ENCODE measurements at places on chromosomes 12 and 14.
A peak's percentile ranks its signal among the peaks of the same experiment; 100 is the strongest.

DNA sequence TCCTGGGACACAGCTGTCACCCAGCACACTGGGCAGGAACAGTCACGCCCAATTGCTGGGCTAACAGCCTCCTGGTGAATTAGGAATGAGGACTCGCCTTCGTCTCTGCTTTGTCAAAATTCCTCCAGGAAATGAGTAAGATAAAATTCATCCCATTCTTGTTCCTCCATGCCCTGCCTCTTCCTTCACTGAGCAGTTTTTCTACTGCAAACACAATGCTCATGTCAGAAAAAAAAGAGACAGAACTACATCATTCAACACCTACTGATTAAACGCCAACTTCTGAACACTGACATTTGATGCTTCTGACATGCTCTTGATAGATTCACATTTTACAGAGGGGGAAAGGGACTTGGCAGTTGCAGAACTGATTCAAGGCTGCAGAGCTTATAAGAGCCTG is 37.5 kb upstream of the DTX1 start:
- no peak for DNase-seq

GRCh38 chr12:12266389-12266872 is 413 bp downstream of the LRP6 start:
- no peak for DNase-seq

DNA sequence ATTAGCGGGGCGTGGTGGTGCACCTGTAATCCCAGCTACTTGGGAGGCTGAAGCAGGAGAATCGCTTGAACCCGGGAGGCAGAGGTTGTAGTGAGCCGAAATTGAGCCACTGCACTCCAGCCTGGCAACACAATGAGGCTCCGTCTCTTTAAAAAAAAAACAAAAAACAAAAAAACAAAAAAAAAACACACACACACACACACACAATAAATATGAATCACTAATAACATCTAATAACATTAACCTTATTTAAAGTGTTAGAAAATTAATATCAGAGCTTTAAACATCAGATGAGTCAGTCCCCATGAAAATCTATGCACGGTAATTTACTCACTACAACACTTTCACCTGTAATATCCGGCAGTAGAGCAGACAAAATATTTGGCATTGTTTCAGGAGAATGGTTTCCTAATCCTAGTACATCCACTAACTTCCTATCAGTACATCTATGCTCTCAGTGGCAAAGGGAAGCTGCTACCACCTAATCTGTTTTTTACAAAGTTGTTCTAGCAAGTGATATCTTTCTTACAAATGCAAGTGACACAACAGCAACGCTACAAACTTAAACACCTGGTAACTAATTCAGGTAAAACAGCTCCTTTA is 36.2 kb downstream of the MED13L start:
- no peak for DNase-seq

- no peak for DNase-seq
These were observed 23.7 kb downstream of the LGMN start for GRCh38 chr14:92724516-92725340.

DNA sequence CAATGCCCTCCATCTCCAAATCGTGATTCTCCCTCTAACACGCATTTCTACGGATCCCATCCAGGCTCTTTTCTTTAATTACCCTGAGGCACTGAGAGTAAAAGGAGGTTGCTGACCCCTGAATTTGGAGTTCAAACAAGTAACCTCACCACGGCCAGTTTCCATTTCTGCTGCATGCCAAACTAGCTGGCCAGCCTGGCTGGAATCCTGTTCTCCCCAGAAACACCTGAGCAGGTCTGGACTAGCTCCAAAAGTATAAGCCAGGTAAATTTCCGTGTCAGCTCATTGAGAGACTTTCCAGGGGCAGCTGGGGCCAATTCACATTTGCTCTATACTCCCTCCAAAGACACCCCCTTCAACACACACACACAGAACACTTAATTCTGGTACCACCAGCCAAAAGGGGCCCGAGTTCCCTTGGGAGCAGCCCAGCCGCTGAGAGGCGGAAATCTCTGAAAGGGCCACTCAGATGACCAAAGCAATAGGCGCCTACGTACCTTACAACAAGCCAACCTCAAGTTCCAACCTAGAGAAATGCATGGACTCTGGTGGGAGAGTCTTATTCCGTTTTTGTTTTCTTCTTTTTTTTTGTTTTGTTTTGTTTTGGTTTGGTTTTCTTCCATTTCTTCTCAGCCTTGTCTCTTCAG is 131.4 kb downstream of the NDUFA12 start:
- no peak for DNase-seq

DNA sequence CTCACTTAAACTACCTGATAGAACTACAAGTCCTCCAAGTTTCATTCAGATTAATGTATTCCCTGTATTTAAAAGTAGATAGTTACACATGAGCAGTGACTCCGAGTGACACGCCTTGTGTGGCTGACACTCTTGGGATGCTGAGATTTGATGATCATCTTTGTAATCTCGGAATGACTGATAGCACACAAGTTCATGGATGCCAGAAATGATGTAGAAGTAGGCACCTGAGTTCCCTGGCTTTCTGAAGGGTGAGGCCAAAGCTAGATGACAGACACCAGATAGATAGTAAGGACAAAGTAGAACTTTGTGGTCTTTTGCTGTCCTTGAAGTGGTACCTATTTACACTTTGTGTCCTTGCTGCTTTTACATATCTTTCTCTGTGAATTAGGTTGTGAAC is 491.2 kb downstream of the PCNX1 start:
- no peak for DNase-seq

GRCh38 chr12:112340230-112340629 is 42.0 kb downstream of the HECTD4 start:
- DNase-seq: no peak

GRCh38 chr12:753611-754472 is 1.5 kb downstream of the WNK1 start:
- peak; percentile 23 for DNase-seq

DNA sequence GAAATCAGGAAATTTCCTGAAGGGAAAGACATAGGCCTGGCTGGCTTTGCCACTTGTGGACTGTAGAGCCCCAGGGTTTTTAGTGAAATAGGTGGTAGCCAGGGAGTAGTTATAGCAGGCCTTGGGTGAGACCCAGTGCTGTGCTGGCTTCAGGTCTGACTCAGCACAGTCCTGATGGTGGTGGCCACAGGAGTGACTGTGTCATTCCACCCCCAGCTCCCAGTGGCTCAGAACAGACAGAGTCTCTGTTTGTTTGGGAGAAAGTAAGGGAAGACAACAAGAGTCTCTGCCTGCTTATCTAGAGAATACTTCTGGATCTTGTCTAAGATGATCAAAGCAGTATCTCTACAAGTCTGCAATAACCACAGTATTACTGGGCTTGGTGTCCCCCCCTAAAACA is 27.5 kb upstream of the OR6J1 start:
- DNase-seq: no peak

DNA sequence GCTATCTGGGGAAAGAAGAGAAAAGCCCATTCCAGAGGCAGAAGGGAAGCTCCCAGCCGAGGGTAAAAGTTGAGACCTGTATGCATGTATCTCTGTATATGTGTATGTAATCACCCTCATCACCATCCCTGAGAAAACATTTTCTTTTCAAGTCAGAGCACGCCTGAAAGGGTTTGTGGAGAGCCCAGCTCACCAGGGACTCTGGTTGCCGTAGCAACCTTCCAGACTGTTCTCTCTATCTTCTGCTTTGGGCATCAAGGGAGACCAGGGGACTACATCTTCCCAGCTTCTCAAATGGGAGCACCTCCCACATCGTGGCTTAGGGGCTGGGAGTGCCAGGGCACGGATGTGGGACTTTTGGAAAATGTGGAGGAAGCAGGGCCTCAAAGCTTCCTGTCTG is 93.5 kb downstream of the GALNT8 start:
- DNase-seq: no peak

GRCh38 chr12:102479099-102479885 is 1.1 kb downstream of the IGF1 start:
- no peak for DNase-seq

GRCh38 chr12:106285982-106286381 is 16.6 kb upstream of the TCP11L2 start:
- DNase-seq: no peak

- no peak for DNase-seq
These were observed 105.8 kb upstream of the TBX3 start for GRCh38 chr12:114789821-114790220.

DNA sequence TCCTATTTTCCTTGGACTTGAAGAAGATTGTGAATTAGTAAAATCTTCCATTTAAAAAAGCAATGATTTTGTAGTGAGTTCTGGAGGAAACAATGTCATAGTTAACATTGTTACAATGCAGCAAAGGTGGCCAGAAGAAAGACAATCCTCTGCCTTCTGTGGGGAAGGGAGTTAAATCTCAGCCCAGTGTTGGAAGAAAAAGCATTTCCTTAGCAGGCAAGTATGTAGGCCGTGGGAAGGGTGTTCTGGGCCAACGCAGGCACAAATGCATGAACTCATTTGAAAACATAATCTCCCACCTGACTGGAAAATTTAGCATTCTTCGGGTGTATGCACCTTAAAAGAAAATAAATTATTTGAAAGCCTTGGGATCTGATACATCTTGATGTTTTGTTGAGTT is 258.6 kb downstream of the ADAMTS20 start:
- no peak for DNase-seq

DNA sequence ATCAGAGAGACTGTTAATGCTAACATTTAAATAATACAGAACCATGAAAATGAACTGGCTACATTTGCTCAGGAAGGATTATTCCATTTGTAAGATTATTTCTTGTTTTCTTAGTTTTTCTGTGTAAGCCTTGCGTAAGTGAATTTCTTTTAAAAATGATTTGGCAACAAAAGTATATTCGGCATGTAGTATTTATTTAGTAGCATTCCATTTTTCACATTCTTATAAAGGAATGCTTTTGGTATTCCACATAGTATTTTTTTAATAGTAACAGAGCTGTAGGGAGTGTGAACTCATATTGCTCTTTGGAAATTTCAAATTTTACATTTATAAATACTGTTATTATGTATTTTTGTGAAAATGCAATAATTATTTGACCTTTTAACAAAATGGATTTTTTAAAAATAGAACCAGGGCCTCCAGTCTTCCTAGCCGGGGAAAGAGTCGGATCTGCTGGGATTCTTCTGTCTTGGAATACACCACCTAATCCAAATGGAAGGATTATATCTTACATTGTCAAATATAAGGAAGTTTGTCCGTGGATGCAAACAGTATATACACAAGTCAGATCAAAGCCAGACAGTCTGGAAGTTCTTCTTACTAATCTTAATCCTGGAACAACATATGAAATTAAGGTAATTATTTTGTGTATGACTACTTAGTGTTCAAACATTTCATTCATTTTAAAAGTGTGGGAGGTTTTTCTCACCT is 1.2 kb downstream of the PTPRQ start:
- no peak for DNase-seq

- no peak for DNase-seq
These were observed 55.8 kb downstream of the TNFAIP2 start for GRCh38 chr14:103179094-103179493.

GRCh38 chr12:127118251-127118650 is 1148.7 kb upstream of the TMEM132C start:
- DNase-seq: no peak

DNA sequence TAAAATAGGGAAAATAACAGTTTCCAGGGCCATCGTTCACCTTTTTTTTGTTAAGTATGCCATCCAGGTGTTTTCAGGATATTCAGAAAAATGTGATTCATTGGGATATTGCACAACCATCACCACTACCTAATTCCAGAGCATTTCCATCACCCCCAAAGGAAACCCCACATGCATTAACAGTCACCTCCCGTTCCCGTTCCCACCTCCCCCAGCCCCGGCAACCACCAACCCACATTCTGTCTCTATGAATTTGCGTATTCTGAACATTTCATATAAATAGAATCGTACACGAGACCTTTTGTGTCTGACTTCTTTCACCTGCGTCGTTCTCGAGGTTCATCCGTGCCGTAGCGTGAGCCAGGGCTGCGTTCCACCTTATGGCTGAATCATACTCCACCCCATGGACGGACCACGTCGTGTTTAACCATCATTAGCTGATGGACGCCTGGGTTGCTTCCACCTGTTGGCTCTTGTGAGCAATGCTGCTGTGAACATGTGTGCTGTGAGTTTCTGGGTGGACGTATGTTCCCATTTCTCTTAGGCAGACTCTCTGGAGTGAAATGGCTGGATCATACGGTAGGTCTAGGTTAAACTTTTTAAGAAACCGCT is 51.0 kb upstream of the NCOR2 start:
- no peak for DNase-seq

DNA sequence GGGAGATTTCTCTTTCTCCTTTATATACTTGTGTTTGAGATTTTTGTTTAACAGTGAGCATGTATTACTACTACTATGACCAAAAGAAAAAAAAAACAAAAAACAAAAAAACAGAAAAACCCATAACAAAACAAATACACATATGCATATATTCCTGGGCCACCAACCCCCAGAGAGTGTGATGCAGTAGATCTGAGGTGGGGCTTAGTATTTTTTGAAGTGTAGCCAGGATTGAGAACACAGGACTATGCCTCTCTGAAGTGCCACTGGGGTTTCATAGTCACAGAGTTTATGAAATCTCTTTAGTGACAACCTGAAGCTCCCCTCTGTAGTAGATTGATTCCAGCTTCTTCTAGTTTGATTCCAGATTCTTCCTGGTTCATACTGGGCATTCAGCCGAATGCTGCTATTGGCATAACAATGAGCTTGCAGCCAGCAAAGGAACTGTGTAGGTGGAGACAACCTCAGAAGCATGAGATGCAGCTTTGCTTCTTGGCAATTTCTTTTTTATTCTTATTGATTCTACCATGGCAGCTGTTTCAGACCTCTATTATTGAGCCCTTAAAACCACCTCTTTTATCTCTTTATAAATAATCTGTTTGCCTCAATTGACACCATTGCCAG is 15.5 kb upstream of the ANO4 start:
- DNase-seq: no peak

DNA sequence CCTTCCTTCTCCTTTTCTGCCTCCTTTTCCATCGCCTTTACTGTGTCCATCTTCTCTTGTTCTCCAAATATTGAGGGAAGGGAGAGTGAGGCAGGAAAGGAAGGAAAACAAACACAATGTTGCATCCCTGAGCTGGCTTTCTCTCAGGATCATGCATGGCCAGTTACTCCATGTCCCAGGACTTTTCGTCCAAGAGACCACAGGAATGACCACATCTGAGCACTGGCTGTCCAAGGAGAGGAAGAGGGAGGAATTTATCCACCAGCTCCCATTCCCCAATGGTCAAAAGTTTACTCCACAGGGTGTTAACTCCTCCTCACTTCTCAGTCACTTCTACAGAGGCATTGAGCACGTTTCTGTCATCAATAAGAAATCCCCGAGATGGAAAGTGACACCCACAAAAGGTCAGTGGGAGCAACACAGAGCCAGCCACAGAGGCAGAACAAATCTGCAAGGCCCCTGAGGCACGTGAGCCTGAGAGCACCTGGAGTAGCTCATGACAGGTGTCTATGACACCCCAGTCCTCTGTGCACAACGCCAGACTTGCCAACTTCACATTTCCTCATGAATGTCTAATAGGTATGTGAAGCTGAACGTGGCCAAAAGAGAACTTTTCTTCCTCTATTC is 177.3 kb upstream of the NUDT4 start:
- no peak for DNase-seq

GRCh38 chr14:53537422-53538315 is 384.5 kb upstream of the DDHD1 start:
- DNase-seq: no peak

All from activated CD4-positive, alpha-beta T cell treated with anti-CD3 and anti-CD28 coated beads for 1 hour (primary cell).